ENCODE measurements at places on chromosomes 4 and X.

GRCh38 chrX:13483773-13484172 is 85.6 kb upstream of the EGFL6 start:
- DNase-seq = no peak

GRCh38 chr4:124948976-124949597 is 236.6 kb upstream of the ANKRD50 start:
- DNase-seq = no peak

GRCh38 chr4:10747186-10747585 is 62.6 kb upstream of the CLNK start:
- DNase-seq = no peak

- no peak for DNase-seq
Measured at GRCh38 chrX:12949205-12949926, 25.5 kb upstream of the TMSB4X start.

DNA sequence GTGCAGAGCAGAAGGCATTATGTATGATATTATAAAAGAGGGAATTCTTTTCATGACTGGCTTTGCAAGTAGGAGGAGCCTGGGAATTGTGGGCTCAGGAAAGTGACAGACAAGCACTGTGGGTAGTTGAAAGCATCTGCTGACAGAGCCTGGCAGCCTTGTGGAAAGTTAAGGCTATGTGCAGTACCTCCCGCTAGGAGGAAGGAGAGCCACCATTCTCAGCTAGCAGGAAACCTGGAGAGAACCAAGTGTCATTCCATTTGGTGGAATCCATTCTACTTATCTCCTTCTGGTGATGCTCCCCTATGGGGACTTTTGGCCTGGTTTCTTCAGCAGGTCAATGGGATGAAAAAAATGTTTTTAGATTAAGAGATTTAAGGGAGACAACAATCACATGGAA is 81.8 kb downstream of the ASB9 start:
- no peak for DNase-seq

- DNase-seq = no peak
Measured at GRCh38 chr4:112418092-112418491, 97.9 kb downstream of the NEUROG2 start.

DNA sequence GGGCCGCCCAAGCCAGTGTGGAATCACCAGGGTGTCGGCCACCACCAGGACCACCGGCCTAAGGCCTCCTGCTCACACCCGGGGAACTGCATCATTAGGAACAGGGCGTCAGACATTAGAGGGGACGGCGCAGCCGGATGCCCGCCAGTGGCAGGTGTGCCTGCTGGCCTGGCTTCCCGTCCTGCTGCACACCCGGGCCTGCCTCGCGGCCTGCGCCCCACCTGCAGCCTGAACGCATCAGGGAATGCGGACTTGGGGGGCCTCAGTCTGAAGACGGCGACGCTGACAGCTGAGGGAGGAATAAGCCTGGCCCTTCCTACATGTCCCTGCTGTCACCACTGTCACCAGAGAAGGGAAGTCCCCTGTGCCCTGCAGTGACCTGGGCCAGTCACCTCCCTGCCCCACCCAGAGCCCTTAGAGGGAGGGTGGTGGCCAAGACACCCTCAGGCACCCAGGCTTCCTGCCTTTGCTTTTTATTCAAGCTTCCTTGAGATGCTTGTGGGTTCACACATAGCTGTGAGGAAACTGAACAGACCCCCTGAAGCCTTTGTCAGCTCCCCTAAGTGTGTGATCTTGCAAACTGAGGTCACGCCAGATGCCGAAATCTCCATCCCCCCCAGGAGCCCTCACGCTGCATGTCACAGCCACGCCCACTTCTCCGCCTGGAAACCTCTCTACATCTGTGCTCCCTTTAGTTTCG is 3.2 kb downstream of the DGKQ start:
- DNase-seq = no peak

- no peak for DNase-seq
Measured at GRCh38 chr4:165610679-165611437, 232.1 kb downstream of the CPE start.

DNA sequence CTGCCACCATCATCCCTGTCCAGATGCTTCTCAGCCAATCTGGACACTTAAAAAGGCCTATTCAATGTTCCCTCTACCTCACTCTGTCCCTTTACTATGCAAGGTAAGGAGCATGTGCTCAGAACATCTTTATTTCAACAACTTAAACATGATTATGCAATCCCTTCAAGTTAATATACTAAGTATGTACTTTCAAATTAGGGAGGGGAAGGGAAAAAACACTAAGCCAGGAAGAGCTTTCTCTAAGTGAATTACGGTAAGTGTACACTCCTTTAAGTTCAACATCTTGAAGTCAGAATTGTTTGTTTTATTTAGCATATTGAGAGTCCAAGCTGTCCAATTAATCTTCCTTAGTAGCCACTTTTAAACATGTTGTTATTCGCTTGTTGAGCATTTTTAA is 14.1 kb downstream of the SLC10A7 start:
- DNase-seq = no peak

- no peak for DNase-seq
Measured at GRCh38 chr4:52693492-52693891, 34.4 kb upstream of the USP46 start.

GRCh38 chrX:56281789-56282188 is 49.6 kb downstream of the KLF8 start:
- no peak for DNase-seq

GRCh38 chrX:38149016-38149415 is 71.7 kb downstream of the SRPX start:
- no peak for DNase-seq

DNA sequence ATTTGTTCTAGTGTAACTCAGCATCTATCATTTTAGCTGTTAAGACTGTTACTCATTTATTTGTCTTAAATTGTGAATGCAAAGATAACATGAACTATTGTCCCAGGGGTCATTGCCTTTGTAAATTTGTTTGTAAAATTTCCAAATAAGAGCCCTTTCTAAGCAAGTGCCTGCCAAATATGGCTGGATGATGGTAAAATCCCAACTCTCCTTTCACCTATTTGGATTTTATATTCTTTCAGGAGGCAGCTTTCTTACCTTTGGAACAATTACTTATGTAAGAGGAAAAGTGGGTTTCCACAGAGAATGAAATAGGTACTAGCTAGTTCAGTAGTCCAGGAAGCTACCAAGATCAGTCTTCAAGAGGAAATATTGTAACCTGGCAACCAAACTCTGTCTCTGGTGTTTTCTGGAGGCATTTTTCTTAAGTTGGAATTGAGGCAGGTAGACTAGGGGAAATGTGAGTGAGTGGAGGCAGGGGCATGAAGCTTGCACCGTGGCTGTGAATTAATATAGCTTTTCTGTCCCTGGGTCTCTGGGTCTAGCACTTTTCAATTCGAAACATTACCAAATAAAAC is 363.0 kb upstream of the ZCCHC13 start:
- no peak for DNase-seq

- no peak for DNase-seq
Measured at GRCh38 chr4:101326576-101326975, 20.8 kb downstream of the PPP3CA start.

DNA sequence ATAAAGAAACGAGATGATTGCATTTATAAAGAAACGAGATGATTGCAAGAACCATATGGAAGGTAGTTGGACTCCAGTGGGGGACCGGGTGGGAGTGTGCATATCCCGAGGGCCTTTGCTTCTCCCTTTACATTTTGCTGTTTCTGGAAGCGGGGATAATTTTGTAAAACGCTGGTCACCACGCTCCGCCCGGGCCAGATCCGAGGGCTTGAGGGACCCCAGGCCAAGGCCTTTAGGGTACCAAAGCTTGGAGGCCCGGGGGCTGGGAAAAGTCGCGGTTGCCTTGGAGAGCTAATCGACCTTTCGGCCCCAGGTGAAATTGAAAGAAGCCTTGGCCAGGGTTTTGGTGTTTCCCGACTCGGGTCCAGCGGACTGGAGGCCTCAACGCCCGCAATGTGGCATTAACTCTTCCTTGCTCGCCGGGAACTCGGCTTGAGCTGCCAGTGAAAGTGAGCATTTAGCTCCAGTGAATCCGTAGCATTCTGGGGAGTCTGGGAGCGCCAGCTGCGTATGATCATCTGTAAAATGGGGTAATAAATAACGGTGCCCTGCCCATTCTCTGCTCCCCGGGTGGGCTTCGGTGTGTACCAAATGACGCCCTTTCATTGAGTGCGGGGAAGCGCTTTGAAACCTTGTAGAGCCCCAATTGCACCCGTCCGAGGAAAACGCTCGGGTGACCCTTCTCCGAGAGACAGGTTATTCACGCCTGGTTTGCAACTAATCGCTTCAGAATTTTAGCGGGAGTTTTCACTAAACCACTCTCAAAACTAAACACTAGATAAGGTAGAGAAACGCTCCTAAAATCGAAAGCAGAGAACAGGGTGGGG is 4.5 kb downstream of the NKX3-2 start:
- no peak for DNase-seq

- DNase-seq = no peak
Measured at GRCh38 chr4:64893205-64893604, 484.0 kb upstream of the TECRL start.

GRCh38 chr4:152684007-152684406 is 4.2 kb upstream of the TMEM154 start:
- DNase-seq = no peak

DNA sequence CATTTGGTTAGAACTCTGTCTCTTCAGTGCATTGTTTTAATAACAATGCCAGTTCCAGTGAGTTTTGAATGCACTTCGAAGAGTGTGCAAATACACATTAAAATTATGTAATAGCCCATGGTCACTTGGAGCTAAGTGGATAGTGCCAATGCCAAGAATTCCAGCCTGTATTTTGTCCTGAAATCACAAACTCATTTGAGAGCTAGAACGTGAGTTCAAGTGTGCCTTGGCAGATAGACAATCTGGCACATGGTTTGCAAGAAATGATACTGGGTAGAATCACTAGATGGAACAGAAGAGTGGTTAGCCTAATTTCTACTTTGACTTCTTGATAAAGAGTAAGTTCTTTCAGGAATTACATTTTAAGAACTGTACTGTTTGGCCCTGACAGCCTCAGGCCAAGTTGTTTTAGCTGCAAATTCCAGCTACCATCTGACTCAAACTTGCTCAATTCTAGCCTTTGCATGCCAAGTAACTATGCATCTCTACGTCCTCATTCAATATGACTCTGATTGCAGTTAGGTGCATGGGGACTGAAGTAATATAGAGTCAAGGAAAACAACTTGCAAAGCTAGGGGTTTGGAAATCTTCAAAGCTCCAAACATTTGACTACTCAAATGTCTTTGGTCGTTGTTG is 131.9 kb upstream of the SMIM31 start:
- DNase-seq = no peak

DNA sequence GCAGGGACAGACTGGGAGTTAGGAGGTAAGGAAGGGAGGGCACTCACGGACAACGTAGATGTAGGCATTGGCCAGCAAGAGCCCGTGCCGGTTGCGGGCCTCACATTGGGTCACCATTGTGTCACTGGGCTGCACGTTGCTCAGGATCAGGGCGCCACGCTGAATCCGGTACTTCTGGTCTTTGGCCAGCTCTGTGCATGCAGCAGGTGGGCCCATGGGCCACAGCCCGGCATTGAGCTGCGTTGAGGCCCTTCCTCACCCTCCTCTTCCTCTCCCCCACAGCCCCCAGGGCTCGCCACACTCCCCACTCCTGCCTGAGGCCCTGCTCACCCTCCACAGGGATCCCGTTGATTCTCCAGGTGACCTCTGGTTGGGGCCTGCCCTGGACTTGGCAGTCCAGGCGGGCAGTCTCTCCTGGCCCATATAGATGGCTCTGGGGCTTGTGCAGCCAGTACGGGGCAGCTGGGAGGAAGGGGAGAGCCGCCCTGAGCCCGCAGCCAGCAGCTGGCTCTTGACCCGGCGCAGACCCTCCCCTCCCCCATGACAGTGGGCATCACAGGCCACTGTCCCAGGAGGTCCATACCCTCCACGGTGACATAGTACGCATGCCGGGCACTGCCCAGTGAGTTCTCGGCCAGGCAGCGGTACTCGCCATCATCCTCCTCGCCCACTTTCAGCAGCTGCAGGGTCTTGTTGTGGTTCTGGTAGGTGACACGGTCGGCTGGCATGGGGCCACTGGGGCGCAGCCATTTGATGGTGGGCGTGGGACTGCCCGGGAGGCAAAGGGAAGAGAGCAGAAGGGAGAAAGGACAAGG is 16.3 kb downstream of the L1CAM start:
- no peak for DNase-seq

DNA sequence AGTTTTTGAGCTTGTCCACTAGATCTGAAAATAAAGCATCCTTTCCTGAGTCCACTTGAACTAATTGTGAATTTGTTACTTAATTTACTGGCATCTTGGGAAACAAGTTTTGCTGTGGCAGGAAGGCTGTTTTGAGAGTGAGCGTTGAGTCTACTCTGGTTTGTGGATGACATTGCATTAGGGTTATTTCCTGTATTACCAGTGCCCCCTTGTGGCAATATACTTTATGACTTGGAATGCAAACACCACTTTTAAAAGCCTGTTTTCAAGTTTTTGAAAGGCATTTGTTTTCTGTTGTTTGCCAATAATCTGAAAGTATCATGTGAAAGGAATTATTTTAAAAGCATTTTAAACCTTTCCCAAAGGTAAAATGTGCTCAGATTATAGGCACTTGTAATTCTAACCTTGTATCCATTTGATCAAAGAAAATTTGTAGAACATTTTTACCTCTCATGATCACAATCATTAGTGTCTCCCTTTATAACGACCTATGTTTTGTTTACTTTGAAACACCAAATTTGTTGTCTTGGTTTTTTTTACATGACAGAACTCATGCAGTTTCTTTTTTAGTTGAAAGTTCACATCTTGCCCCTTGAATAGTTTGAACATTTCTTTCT is 18.0 kb upstream of the CYP2U1 start:
- DNase-seq = no peak

GRCh38 chrX:103613362-103613890 is 5.7 kb downstream of the TCEAL3 start:
- DNase-seq = no peak

Data from activated T-helper 1 cell treated with Interleukin-2 at 50 U/mL for 16 hours (primary cell).